ENCODE measurements at places on chromosomes 2 and 18.

DNA sequence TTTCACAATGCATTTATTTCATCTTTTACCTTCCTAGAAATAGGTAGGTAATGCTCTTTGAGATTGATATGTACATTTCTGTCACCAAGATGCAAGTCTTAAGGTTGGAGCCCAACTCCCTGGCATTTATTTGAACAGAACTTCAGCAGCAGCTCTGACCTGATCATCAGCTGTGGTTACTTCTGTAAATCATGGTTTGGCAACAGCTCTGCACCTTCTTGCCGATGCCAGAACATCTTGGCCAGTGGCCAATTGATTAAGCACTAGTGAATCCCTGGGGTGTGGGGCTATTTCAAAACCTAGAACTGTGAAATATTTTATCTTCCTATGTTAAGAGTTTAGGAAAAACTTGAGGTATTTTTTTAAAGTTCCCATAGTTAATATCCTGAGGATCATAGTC, 124.8 kb upstream of the NYAP2 start:
- no peak for DNase-seq

DNA sequence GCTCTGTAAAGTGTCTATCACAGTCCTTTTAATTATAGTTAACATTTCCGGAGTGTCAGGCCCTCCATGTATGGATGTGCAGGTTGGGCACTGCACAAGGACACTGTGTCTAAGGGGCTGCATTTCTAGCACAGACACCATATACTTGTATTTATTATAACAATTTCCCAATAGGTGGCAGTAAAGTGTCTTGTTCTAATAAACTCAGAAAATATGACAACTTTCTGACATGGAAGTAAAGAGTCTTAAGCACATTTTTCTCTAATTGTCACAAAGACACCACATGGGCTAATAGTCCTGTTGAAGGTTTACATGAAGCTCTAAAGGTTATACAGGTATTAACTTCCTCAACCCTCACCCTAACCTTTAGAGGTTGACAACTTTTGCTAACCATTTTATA, 156.6 kb downstream of the DYSF start:
- peak; percentile 43 for DNase-seq

GRCh38 chr18:69383186-69383585, 17.5 kb upstream of the DOK6 start:
- no peak for DNase-seq

DNA sequence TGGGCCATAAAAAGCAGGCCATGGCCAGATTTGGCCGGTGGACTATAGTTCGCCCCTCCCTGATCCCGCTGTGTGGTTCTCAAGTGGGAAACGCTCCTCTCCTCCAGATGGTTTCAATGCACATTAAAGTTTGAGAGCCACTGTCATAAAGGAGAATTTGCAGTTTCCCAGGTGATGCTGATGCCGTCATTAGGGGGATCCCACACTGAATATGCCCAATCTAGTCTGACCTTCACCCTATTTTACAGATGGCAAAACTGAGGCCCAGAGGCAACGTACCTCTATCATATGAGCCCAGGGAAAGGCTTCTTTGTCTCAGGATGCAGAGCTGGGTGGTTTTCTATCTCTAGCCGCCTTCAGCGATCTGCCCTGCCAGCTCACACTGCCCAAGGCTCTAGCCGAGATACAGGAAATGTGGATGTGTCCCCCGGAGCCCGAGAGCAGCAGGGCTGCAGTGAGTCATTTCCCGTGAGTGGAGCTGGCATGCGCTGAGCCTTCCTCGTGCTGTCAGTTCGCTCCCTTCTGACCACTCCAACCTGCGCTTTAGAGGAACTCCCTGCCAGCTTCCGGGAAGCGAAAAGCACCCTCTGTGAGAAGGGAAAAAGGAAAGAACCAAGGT, 116.2 kb downstream of the SMAD7 start:
- DNase-seq, result peak; percentile 96

DNA sequence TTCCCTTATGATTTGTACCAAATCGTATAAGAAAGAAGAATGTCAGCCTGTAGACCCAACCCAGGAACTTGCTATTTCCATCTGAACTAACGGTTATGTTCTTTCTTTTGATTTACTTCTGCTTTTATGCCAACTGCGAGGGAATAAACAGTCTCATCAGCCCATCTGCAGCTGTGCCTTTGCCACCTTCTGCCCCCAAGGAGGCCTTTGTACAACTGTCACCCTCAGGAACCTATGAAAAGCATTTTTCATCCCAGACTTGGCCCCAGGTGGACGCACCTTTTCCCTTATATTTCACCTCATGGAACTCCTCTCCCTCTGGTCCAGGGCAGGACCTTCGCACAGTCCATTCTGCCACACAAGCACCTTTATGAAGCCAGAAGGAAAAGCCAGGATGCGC, 109.8 kb downstream of the AOX1 start:
- DNase-seq, result peak; percentile 92

- DNase-seq, result no peak
Observed at GRCh38 chr2:184938221-184938985, 340.1 kb downstream of the ZNF804A start.

DNA sequence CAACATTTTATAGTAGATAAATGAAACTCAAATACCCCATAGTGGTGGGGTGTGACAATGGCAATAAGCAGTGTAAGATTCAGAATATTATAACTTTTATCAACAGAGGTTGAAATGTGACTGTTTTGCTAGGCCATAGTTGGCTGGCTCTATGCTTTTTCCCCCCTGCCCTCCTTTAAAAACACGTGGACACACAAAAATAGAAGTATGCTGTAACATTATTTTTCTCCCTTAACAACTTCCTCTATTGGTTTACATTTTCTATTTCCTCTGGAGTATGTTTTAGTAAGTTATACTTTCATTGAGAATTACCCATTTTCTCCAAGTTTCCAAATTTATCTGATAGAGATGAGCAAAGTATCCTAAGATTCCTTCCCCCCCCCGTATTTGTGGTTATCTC, 31.1 kb downstream of the NDUFAF7 start:
- peak; percentile 22 for DNase-seq

DNA sequence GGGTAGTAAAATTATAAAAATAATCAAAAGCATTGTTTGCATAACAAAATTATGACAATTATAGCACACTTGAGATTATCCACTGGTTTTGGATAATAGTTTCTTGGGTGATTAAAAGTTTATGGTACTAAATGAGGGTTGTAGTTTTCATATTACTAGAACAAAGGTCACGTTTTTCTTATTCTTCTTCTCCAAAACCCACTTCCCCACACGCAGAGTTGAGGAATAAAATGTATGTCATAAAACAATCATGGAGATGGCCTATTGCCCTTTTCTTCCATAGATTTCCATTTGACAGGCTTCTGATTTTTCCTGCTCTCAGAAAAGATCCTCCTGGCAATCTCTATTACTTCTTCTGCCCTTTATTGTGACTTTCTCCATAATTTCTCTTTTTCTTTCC, 863.9 kb downstream of the ERBB4 start:
- no peak for DNase-seq

DNA sequence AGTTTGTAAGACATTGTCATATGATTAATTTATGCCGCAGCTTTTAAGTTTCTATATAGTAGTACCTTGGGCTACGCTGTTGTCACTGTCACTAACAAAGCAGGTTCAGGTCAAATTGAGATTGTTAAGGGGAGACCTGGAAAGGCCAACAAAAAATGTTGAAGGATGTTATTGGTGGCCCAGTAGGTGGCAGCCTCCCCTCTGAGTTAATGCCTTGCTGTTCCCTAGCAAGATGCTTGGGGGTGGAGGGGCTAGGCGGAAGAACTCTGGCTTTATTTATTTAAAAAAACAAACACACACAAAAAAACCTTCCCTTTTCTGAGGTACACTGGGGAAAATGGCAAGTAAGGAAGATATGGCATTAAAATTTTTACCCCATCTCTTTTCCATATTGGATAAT, 128.3 kb upstream of the ATP5MC3 start:
- peak; percentile 36 for DNase-seq

DNA sequence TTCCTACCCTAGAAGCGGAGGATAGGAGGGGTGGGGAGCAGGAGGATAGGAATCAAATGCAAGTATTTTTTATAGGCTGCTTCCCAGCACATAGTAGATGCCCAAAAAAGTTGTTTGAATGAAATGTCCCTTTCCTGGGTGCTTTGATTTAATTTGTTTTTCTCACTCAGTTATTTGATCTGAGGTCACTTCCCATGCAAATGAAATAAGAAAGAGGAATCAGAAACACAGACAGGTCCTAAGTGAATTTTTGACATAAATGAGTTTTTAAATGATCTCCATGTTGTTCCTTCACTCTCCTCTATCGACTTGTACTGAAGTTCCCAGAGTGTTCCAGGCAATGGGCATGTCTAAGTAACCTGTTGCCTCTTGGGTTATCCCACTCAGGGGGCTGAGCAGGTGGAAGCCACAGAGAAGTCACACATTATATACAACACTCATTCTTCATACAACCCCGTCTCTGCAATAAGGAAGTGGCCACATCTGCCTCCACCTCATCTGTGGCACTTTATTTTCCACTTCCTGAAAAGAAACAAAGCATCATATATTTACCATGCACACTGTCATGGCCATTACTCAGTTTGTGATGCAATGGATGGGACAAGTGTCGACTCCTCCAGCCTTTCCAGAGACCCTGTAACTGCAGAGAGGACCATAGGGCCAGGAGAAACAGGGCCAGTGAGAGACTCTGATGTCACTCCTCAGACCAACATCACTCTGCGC, 81.9 kb upstream of the ZNF397 start:
- peak; percentile 94 for DNase-seq

DNA sequence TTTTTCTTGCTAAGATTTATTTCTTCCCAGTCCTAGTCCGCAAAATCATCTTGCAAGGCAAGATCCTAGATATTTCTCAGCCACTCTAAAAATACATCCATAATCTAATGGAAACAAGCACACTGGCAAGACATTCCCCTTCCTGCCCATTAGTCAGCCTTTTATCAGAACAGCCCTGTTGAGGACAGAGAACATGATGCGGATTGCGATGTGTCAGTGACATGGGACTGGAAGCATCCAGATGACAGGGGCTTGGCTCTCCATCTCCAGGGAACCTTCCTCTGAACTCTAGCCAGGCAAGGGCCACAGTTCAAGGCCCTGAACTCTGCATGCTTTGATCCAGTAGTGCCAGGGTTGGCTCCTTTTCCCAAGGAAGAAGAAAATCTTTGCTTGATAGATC, 70.0 kb downstream of the VSNL1 start:
- no peak for DNase-seq

DNA sequence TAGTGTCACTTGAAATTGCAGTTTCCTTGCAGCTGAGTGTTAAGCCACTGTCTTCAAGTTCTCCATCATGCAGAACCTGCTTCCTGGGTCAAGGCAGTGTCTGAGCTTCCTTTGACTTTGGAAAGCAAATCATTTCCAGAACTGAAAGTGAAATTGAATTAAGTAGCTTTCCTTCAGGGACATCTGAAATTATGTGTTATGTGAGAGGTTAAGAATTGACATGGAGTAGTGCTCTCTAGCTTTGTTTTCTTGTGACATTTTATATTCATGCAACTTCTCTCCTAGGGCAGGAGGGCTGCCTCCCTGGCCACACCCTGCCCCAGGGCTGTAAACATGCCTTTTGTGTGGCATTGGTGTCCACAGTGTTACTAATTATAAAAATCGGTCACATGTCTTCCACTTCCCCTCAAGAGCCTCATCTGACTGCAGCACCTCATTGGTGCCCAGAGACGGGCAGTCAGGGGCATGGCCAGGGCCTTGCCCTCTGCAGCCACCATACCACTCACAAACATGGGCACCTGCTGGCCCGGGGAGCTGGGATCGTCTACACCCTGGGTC, 14.4 kb downstream of the RAB12 start:
- DNase-seq, result peak; percentile 87

GRCh38 chr2:53559302-53559966, 208.2 kb upstream of the CHAC2 start:
- DNase-seq, result no peak

GRCh38 chr18:29811519-29811918, 1231.0 kb downstream of the DSC3 start:
- no peak for DNase-seq

DNA sequence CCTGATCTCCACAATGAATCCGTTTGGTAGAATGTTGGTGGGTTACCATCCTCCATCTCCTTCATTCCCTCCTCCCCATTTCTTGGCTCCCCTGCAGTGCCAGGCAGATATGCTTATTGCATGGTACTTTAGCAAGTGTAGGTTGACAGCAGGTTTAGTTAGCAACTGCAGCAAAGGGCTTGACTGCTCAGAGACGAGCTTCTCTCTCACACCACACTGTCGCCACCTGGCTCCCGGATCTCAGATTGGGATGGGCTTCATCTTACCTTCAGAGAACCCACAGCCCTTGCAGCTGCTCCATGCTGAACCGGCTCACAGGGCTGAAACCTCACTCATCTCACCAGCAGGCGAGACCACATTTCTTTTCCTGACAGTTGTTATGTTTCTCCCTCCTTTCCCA, 88.8 kb downstream of the VWA3B start:
- no peak for DNase-seq

GRCh38 chr2:197324801-197325200, 14.2 kb upstream of the ANKRD44 start:
- DNase-seq, result no peak

GRCh38 chr2:217707131-217707611, 295.6 kb downstream of the TNS1 start:
- DNase-seq, result no peak

DNA sequence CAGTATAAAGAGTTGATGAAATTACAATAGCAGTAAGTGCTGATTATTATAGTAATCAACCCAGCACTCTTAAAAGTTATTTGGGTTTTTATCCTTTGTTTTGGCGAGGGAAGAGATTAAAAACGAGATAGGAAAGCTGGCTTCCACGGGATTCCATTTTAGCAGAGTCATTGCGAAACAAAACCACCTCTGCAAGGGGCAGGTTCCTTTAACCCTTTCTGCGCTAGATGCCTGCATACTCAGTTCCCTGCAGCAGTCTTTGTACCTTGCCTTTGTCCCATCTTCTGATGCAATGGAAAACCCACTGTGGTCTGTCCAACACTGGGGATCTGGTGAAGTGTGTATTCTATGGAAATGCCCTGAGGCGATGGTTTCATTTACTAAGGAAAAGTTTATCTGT, 2.7 kb downstream of the YPEL5 start:
- DNase-seq, result no peak

DNA sequence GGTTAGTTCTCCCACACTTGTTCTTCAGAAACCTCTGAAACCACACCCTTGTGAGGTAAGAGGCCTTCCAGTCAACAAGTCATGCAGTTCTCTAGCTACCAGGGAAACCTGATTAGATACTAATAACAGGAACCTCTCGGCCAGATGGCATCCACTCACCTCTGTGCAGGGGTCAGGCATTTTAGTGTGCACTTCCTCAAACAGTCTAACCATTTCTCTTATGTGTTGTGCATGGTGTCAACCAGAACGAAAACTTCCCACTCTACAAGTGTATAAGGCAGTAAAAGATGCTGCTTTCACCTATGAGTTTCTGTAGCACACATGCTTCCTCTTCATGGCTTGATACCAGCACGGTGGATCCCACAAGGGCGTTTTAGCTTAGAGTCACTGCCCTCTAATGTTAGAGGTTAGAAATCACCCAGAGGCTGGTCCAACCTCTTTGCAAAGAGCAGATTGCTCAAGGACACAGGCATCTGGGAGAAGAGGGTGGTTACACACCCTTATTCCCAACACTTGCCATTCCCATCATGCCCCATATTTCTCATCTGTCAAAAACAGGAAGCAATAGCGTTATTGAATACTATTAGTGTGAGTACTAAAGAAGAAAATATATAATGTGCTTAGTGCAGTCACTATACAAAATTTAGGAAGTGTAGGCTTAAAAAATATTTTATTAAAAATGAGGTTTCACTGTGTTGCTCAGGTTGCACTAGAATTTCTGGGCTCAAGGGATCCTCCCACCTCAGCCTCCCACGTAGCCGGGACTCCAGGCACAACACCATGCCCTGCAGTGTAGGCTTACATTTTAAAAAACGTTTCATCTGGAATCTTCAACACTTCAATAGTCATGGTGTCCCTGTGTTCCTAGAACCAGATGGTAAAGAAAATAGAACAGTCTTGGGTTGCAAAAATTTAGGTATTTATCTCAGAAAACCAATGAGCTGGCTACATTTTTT, 34.5 kb upstream of the RAB31 start:
- DNase-seq, result peak; percentile 83
